SK-MEL-5 (cell line): ENCODE measurements at places on chromosomes 3 and 15. TPM values are rescaled to one million over a fixed set of nuclear protein-coding genes. Genes with fewer than 3 reads are reported as not detected.

- no peak for DNase-seq
Measured at GRCh38 chr3:181687190-181687589, 24.5 kb upstream of the SOX2 start.

DNA sequence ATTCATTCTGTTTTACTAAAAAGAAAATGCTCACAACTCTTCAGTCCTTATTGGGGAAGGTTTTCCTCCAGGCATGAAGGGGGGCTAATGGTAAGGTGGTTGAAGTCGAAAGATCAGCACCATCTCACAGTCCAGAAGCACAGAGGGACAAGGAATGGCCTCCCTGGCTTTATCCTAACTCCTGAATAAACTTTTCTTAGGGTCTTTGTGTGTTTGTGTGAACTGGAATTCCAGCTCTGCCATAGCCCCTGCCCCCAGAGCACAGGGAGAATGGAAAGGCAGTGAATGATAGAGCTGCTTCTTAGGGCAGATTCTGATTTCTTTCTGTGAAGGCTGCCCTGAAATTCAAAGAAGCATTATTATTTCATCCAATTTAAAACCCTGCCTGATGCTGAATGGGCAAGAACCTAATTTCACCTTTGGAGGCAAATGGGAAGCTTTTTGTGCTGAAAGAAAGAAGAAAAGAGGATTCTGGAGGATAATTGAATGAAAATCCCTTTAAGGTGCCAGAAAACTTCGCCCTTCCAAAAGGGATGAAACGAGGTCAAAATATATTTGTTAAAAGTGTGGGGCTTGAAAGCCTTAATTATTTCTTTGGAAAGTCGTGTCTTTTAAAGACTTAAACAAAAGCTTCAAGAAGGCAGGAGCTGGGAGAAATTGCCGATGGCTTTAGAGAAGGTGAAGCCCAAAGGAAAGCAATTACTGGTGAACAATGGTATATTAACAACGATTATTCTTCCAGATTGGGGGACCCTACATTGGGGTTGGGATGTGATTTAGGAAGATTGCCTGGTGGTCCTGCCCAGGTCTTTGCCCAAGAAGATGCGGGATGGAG lies 259.9 kb upstream of the RGMA start:
- no peak for DNase-seq

The OCA2 gene
- total RNA-seq = 200 and 219 TPM in 2 replicates

GRCh38 chr3:15387735-15388134 lies 39.6 kb downstream of the METTL6 start:
- DNase-seq = peak; percentile 92

The LTK gene
- total RNA-seq = 0.08 TPM in 1 of 2 replicates, not detected in the other

DNA sequence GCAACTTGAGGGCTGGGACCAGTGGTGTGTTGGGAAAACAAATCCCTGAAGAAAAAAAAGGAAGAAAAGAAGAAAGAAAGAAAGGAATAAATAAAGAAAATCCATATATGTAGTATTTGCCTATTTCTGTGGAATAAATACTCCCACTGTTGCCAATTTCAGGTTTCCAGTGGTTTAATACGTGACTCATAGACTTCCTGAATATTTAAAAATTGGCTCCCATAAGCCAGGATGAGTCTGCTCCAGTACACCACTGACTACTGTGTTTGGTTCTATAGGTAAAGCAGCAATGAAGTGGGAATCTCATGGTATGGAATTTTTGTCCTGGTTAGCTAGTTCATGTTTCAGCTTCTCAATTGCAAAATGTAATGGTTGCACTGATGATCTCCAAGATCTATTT lies 31.6 kb downstream of the PYDC2 start:
- DNase-seq = no peak

- peak; percentile 37 for DNase-seq
Measured at GRCh38 chr3:138078901-138079344, 36.5 kb downstream of the DZIP1L start.

The FES gene
- 0.16 TPM in 1 of 2 replicates, not detected in the other for total RNA-seq

DNA sequence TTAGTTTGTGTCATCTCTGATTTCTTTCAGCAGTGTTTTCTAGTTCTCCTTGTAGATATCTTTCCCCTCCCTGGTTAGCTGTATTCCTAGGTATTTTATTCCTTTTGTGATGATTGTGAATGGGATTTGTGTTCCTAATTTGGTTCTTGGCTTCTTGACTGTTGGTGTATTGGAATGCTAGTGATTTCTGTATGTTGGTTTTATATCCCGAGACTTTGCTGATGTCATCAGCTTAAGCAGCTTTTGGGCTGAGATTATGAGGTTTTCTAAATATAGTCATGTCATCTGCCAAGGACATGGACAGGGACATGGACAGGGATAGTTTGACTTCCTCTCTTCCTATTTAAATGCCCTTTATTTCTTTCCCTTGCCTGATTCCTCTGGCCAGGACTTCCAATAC lies 35.8 kb downstream of the MYO9A start:
- DNase-seq = no peak

DNA sequence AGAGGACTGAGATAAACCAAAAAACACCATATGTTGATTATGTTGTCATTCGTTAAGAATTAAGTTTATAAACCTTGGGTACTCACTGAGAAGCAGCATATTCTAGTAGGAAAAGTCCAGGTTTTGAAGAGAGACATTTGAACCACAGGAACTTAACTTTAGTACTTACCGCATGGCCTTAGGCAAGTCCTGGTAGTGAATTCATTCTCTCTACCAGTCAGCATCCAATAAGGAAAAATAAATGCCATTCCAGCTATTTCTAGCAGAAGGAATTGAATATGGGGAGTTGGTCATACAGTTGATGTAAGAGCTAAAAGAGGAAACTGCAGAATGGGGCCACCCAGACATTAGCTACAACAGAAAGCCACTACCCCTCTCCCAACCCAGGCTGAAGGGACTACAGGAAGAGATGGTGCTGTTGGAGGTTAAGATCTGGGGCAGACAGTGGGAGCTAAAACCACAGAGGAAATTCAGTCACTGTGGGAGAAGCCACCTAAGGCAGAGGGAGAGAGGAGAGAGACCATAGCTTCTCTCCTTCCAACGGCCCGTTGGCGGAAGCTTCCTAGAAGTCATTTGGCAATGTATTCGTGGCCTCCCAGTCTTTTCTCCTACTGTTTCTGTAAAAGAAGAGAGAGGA lies 133.8 kb upstream of the RARB start:
- no peak for DNase-seq

GRCh38 chr15:98764291-98764690 lies 116.0 kb downstream of the IGF1R start:
- no peak for DNase-seq

The CCDC9B gene
- total RNA-seq = 5.0 and 5.5 TPM in 2 replicates

DNA sequence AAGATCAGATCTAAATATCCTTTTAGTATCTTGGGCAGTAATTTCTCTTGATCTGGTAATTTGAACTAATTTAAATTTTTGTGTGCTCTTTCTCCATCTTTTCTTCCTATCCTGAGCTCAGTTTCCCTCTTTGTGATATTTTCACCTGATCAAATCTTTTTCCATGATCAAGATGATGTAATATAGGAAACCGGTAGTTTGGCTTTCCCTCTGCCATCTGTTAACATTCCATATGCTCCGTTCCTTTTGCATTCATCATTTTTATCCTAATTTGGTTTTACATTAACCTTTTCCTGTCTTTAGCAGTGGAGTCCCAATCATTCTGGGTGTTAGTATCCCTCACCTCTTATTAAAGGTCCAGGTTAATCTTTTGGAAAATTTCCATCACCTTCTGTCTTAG lies 5.9 kb upstream of the ABHD6 start:
- DNase-seq = no peak

- DNase-seq = no peak
Measured at GRCh38 chr15:52783191-52783829, 6.8 kb downstream of the ONECUT1 start.

The GNAT1 gene
- not detected in 2 replicates for total RNA-seq

The SYNPR gene
- not detected in 2 replicates for total RNA-seq

DNA sequence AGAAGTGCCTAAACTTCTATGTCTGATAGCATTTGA lies at the start of gene TP63:
Gene TP63 (plus strand): TSS at position 17 of the 36 bp plus-strand sequence. CDS start 127 bp downstream, outside the sequence.
- no peak for DNase-seq

The CHDH gene
- total RNA-seq = 0.03 TPM in 1 of 2 replicates, not detected in the other

GRCh38 chr15:82297546-82297945 lies 34.9 kb downstream of the SAXO2 start:
- DNase-seq = no peak

The ACTRT3 gene
- 0.24 TPM in 1 of 2 replicates, not detected in the other for total RNA-seq

The CYP11A1 gene
- total RNA-seq = not detected in 2 replicates

- DNase-seq = no peak
Measured at GRCh38 chr15:100191161-100191560, 150.6 kb downstream of the ADAMTS17 start.

The KIF7 gene
- 2.1 and 2.3 TPM in 2 replicates for total RNA-seq

DNA sequence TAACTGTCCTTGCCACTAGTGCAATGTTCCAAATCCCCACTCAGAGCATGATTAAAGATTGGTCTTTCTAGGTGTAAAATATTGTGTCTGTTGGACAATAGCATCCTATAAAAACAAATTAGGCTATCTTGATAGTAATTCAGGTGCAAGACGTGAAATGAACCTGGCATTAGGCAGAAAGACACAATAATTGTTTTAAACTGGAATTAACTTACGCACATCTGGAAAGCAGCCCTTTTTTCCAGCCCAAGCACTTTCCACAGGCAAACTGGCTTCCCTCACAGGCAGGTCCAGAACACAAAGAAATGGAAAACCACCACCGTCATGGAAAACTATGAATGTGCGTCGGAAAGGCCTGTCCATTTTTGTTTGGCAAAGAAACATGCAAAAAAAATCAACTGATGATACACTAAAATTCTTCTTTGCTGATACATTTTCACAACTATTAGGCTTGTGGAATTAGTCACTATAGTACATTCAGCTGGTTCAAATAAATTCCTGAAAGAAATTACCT lies 474.7 kb upstream of the IL12A start:
- no peak for DNase-seq

DNA sequence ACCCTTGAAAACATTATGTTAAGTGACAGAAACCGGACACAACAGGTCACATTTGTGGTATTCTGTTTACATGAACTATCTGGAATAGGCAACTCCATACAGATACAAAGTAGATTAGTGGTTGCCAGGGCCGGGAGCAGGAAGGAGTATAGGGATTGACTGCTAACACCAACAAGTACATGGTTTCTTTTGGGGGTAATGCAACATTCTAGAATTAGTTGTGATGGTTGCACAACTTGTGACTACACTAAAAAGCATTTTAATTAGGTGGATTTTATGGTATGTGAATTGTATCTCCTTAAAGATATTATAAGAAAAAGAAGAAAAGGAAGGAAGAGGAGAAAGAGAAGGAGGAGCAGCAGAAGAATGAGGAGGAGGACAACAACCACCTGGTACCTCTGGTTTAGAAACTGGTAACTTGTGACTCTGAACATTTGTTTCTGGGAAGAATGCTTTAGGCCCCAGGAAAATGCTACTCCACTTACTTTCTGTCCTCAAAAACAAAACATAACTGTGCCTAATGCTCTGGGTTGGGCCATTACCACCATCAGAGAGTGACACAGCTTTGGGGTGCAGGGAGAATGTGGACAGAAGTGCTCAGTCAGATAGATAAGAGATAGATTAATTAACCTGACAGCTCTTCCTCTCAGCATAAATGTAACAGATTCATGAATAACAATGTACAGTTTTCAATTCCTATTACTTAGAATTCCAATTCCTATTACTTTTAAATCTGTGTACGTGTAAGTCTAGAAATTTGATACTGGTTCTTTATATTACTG lies 20.3 kb downstream of the SETMAR start:
- no peak for DNase-seq

- DNase-seq = no peak
Measured at GRCh38 chr15:80849308-80849707, 70.1 kb downstream of the CEMIP start.

- no peak for DNase-seq
Measured at GRCh38 chr3:47408839-47409229, 28.0 kb downstream of the PTPN23 start.

The ITIH4 gene
- 0.21 TPM in 1 of 2 replicates, not detected in the other for total RNA-seq

GRCh38 chr3:43894176-43895049 lies 203.7 kb downstream of the ABHD5 start:
- DNase-seq = no peak

- no peak for DNase-seq
Measured at GRCh38 chr15:61367953-61368352, 138.9 kb upstream of the RORA start.

The LMAN1L gene
- total RNA-seq = not detected in 2 replicates

- DNase-seq = no peak
Measured at GRCh38 chr3:19954676-19955075, 7.8 kb downstream of the RAB5A start.

- DNase-seq = no peak
Measured at GRCh38 chr3:175617247-175617646, 758.1 kb downstream of the NAALADL2 start.

The IL17RC gene
- 49.0 and 49.1 TPM in 2 replicates for total RNA-seq

DNA sequence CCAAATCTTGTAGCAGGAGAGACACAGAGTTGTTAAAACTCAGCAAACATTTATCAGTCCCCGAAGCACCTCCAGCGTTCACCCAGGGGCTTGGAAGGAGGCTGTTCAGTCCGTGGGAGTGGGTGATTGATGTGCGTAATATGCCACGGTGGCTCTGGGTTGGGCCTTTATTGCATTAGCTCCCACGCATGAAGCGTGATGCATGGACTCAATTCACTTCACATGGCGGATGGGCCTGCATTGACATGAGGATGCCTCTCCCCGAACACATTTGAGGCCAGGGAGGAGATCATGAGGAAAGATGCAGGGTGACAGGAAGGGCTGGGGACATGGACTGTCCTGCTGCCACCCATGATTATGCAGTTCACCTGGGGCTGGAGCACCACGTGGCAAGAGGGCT lies 126.5 kb downstream of the FAM43A start:
- DNase-seq = no peak

The RHOV gene
- total RNA-seq = 0.32 and 0.82 TPM in 2 replicates

GRCh38 chr3:5205165-5205941 lies 17.8 kb downstream of the EDEM1 start:
- DNase-seq = no peak

DNA sequence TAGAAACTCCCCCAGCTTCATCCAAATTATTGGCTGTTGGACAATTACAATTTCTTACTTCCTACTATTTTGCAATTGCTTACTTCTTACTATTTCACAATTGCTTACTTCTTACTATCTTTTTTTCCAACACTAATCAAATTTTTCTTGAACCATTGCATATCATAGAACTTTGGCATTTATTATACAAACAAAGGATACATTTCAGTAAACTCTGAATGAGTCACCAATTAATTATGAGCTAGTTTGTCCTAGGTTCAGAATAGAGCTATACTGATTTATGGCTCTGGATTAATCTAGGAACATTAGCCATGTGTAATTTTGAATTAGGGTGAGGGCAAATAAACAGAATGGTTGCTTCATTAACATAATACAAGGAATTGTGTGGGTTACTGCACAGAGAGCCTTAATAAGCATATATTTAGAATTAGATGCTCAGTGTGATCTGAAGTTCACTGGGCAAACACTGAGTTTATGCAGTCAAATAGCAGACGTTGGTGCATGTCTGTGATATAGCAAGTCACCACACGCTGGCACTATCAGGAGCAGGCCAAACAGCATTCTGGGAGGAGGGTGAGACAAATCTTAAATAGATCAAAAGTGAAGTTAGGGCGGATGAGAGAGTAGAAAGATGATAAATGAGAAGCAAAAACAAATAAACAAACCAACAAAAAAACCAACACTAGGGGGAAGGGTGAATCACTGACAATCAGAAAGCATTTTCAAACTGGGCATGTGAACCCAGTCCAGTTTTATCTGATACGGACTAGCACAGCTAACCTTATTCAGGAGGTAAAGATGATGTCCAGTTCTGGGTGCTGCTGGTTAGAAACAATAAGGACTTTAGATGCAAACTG lies 21.5 kb downstream of the GABRR3 start:
- DNase-seq = peak; percentile 31

GRCh38 chr3:105967117-105967516 lies 98.3 kb upstream of the CBLB start:
- no peak for DNase-seq
